ENCODE measurements at places on chromosomes 1 and 21.

DNA sequence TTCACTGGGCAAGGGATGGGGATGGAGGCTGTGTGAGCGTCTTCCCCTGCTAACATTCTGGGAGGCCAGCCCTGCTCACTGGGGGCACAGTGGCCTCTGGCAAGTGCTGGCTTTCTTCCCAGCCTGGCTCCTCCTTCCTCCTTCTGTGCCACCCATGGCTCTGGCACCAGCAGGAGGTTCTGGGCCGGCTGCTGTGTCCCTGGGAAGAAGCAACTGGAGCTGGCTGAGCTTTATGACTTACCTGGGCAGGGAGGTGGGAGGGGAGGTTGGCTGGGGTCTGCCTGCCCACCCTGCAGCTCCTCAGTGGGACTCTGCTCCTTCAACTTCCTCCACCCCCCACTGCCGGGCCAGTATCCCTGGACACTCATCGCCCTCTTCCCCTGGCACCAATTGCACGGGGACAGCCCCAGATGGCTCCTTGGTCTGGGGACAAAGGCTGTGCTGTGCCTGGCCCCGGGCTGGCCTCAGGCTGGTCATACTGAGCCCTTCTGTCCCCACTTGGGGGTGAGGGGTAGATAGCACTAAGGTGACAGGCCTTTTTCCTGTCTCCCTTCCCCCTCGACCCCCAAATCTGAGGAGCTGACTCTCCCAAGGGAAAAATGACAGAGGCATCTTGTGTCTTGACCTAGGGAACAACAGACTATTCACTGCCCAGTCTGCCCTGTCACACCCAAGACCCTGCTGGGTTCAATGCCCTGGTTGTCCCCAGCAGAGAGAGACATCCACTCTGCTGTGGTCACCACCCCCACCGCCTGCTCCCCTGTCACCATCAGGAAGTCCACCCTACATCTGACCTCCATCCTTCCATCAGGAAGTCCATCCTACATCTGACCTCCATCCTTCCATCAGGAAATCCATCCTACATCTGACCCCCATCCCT lies 14.4 kb downstream of the CDK18 start:
- DNase-seq: no peak

DNA sequence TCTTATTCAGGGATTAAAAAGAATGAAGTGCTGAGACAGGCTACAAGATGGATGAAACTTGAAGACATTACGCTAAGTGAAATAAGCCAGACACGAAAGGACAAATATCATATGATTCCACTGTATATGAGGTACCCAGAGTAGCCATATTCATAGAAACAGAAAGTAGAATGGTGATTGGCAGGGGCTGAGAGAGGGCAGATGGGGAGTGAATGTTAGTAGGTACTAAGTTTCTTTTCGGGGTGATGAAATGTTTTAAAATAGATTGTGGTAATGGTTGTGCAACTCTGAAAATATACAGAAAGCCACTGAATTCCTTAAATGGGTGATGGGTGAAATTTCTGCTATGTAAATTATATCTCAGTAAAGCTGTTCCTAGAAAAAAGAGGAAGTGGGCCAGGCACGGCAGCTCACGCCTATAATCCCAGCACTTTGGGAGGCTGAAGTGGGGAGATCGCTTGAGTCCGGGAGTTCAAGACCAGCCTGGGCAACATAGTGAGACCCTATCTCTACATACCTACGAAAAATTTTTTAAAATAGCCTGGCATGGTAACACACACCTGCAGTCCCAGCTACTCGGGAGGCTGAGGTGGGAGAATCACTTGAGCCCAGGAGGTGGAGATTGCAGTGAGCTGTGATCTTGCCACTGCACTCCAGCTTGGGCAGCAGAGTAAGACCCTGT lies 15.9 kb downstream of the SLC27A3 start:
- peak; percentile 43 for DNase-seq

DNA sequence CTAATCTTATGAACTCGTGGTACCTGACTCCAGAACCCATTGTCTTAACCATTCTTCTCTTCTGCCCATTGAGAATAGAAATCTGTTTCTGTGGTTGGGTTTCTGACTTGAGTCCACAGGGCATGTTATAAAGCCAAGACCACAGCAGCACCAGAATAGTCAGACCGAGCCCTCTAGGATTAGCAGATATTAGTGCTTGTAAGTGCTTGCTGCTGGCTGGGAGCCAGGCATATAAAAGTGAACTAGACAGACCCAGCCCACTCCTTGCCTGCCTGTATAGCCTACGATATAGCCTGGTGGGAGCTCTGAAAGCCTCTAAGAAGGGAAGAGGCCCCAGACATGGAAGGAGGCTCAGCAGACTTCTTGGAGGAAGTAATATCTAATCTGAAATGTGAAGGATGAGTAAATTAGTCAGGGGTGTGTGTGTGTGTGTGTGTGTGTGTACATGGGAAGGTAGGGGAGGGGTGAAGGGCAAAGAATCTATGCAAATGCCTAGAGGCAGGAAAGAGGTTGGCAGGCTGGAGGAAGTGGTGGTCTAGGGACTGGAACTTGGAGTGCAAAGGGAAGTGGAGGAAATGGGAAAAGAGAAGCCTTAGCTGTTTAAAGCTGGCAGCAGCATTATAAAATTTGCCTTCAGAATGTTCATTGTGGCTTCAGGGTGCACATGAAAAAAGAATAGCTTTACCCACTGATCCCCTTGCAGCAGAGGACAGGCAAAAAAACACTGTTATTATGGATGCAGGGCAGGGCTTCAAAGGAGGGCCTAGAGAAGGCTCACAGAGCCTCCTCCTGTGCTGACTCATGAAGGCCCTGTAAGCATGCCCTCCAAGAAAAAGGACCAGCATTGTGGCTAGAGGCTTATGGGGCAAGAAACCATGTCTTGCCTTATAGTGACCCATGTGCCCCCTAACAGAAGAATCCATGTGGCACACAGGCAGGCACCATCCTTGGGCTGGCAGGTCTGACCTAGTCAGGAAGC lies 169.2 kb downstream of the LMX1A start:
- DNase-seq: no peak

GRCh38 chr21:27673581-27673980 lies 706.7 kb upstream of the ADAMTS5 start:
- no peak for DNase-seq

DNA sequence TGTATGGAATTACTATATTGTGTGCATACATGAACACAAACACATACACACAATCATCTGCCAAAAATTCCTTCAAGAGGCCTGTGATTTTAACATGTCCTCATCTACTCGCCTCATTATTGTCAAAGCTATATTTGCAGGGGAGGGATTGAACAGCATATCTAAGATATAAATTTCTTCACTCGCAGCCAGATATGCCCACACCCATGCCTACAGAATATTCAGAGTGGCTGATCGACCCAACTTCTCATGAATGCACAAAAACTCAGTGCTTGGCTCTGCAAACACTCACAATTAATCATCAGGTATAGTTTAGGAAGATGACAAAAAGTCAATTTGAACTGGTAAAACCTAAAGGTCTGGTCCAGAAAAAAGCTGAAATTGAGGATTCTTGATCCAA lies 25.1 kb upstream of the CCN1 start:
- DNase-seq: no peak

GRCh38 chr1:85295654-85296053 lies 19.2 kb upstream of the BCL10 start:
- peak; percentile 14 for DNase-seq

- peak; percentile 13 for DNase-seq
Measured at GRCh38 chr21:20020026-20020425, 978.2 kb upstream of the NCAM2 start.

DNA sequence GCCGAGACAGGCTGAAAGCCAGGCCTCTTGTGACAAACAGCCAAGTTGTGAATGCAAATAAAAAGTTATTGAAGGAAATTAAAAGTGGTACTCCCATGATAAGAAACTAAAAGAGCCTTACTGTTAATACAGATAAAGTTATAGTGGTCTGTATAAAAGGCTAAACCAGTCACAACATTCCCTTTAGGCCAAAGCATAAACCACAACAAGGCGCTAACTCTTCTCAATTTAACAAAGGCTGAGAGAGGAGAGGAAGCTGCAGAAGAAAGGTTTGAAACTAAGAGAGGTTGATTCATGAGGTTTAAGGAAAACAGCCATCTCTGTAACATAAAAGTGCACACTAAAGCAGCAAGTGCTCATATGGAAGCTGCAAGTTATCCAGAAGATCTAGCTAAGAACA lies 10.7 kb downstream of the C1orf105 start:
- DNase-seq: no peak

GRCh38 chr1:22780696-22781095 lies 70.1 kb downstream of the EPHB2 start:
- DNase-seq: peak; percentile 34

DNA sequence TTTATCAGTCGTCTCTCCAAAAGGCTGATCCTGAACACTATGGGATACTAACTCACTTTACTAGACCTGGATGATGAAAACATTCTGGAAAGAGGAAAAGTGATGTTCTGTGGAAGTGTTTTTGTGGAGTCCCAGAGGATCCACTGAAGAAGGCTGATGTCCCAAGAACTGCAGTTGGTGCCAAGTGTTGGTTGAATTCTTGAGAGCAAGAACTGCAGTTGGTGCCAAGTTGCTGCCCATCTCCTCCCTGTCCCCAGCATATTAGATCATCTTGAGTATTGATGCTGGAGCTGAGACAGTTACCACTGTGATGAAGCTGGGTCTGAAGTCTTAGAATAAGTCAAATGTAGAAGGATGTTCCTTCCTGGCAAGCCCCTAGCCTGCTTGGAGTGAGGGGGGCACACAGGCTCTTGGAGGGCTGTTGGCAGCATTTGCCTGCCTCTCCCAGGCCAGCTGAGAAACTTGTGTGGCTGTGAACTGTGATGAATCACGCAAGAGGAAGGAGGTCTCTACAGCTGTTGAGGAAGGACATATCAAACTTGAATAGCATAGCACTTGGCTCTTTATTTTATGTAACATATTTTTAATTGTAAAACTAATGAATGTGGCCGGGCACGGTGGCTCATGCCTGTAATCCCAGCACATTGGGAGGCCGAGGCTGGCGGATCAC lies 48.1 kb downstream of the DNAJC6 start:
- no peak for DNase-seq

- no peak for DNase-seq
Measured at GRCh38 chr21:45303091-45303615, 15.5 kb upstream of the POFUT2 start.

GRCh38 chr1:113742515-113742914 lies 16.8 kb downstream of the PHTF1 start:
- peak; percentile 13 for DNase-seq

DNA sequence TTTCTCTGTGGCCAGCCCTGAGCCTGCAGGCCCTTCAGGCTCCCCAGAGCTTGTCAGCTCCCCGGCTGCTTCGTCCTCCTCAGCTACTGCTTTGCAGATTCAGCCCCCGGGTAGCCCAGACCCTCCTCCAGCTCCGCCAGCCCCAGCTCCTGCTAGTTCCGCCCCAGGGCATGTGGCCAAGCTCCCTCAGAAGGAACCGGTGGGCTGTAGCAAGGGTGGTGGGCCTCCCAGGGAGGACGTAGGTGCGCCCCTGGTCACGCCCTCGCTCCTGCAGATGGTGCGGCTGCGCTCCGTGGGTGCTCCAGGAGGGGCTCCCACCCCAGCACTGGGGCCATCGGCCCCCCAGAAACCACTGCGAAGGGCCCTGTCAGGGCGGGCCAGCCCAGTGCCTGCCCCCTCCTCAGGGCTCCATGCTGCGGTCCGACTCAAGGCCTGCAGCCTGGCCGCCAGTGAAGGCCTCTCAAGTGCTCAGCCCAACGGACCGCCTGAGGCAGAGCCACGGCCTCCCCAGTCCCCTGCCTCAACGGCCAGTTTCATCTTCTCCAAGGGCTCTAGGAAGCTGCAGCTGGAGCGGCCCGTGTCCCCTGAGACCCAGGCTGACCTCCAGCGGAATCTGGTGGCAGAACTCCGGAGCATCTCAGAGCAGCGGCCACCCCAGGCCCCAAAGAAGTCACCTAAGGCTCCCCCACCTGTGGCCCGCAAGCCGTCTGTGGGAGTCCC lies 45.4 kb downstream of the YARS1 start:
- no peak for DNase-seq

- DNase-seq: no peak
Measured at GRCh38 chr1:43448955-43449707, 4.6 kb downstream of the HYI start.

DNA sequence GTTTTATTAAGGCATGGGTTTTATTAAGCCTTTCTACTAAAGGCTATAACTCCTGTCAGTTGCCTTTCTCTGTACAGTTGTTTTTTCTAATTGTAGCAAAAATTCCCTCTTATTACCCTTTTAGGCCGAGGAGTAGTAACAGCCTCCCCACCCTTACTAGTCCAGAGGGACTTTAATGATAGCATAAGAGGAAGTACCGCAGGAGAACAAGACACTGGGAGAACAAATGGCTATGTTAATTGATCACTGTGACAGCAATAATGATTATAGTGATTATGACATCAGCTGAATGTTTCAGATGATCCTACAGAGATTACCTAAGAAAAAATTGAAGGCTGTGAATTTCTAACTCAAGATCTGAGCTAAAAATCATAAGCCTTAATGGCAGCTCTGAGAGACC lies 383.0 kb upstream of the PTBP2 start:
- no peak for DNase-seq

DNA sequence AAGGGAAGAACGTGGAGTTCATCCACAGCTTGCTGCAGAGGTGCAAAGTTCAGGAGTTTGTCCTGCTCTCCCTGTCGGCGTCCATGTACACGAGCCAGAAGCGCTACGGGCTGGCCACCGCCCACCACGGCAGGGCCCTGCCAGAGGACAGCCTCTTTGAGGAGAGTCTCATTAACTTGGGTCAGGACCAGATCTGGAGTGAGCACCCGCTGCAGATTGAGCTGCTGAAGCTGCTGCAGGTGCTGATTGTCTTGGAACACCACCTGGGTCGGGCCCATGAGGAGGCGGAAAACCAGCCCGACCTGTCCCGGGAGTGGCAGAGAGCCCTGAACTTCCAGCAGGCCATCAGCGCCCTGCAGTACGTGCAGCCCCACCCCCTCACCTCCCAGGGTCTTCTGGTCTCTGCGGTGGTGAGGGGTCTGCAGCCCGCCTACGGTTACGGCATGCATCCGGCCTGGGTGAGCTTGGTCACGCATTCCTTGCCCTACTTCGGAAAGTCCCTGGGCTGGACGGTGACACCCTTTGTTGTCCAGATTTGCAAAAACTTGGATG lies 73.8 kb upstream of the MORC3 start:
- no peak for DNase-seq

GRCh38 chr1:165815725-165816124 lies 11.7 kb upstream of the UCK2 start:
- no peak for DNase-seq

DNA sequence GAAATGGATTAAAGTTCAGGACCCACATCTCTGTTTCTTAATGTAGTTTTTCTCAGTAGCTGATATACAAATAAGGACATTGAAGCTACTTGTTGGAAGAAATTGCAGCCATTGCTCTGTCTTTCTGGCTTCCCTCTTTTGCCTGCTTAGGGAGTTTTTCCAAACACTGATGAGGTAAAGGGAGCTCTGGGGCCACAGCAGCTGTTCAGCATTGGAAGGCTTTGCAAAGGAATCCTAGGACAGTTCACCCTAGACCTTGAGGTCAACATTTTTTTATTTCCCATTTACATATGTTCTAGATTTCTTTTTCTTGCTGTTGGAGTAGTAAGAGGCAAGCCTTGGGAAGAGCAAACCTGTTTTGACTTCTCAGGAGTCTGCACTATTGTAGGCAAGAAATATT lies 126.9 kb upstream of the PLPPR5 start:
- no peak for DNase-seq

GRCh38 chr1:198604975-198605374 lies 33.9 kb upstream of the PTPRC start:
- no peak for DNase-seq

- DNase-seq: no peak
Measured at GRCh38 chr1:101150670-101151069, 86.1 kb upstream of the S1PR1 start.

Data from DMS53 (cell line).